ENCODE measurements at places on chromosomes 7 and 10.
A peak's percentile ranks its signal among the peaks of the same experiment; 100 is the strongest.

- DNase-seq: peak; percentile 13
These were observed 33.2 kb downstream of the GNAT3 start for GRCh38 chr7:80478683-80479082.

DNA sequence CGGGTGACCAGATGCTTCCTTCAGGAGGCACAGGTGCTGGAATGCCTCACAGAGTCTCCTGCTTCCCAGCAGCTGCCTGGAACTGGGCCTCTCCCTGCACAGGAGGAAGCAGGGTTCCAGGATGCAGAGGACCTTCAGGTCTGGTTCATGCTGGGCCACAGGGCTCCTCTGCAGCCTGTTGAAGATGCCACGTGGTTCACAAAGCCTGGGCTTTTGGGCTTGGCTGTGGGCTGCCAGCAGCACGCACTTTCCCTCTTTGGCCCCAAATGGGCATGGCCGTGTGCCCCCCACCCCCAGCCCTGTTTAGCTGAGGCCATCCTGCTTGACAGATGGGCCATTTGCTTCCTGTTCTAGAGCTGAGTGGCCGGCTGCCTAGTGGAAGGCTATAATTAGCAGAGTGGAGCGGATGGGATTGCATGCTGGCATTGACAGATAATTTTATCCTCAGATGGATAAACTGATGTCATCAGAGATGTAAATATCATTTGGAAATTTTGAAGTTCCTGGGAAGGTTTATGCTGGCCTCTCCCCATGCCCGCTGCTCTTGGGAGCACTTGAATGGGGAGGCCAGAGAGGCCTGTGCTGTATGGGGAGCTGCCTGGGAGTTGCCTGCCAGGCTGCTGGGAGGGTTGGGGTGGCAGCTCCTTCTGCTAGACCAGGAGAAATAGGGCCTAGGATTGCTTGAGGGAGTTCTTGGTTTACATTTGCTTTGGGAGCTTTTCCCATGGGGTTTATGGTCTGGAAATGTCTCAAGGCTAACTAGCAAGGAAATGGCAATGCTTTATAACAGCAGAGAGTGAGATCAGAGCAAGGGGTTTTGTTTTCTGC is 28.2 kb downstream of the TSPAN15 start:
- DNase-seq: peak; percentile 53

- no peak for DNase-seq
These were observed 2.9 kb upstream of the IGFBP1 start for GRCh38 chr7:45885264-45885882.

- peak; percentile 86 for DNase-seq
These were observed 30.7 kb upstream of the SLC26A3 start for GRCh38 chr7:107833684-107834106.

DNA sequence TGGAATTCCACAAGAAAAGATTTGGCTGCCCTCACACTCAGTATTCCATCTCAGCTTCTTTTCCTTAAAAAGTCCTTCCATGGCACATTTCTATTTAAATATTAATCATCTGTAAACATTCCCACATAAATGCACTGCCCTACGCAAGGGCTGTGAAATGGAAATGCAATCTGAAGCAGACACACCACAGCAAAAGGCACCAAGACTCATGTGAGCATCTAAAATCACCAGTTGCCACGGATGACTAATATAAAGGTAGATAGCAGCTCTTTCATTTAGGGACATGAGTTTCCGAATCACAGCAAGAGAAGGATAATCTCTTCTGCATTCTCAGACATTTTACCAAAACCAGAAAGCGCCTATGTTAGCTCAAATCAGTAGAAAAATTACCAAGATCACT is 31.6 kb downstream of the COA1 start:
- no peak for DNase-seq

DNA sequence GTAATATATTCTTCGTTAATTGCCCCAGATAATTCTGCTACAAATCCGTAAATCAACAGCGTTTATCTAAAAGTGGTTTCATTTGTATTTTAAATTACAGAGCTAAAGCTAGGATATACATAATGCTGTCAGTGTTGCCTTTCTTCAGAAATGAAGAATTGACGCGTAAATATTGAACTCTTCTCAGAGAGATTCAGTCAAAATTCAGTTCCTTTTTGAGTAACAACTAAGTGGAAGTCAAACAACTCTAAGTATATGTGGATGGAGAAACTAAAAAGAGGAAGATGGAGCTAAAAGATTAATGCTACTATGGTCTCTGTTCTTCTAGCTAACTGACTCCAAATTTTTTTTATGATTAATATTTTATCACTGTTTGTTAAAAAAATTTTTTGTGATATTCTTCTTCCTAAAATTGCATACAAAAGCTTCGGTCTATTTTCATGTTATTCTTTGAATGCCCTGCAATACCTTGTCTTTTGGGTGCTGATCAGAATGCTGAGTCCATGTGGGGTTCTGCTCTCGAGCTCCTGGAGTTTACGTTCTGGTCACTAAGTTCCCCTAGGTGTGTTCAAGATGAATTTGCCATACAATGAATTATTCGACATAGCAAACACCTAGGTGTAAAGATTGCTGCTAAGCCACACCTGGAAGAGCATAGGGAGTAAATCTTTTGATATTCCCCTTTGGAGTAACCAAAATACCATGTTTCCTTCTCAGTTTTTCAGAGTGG is 20.7 kb downstream of the MDFIC start:
- DNase-seq: peak; percentile 36

- DNase-seq: peak; percentile 31
These were observed 871.7 kb downstream of the LRMDA start for GRCh38 chr10:76302961-76303630.

- no peak for DNase-seq
These were observed 257.7 kb downstream of the ACTR3B start for GRCh38 chr7:153017223-153017622.

- DNase-seq: no peak
These were observed 123.9 kb downstream of the C10orf105 start for GRCh38 chr10:71595649-71596048.

- no peak for DNase-seq
These were observed 153.6 kb upstream of the ZMIZ1 start for GRCh38 chr10:78915190-78915518.

DNA sequence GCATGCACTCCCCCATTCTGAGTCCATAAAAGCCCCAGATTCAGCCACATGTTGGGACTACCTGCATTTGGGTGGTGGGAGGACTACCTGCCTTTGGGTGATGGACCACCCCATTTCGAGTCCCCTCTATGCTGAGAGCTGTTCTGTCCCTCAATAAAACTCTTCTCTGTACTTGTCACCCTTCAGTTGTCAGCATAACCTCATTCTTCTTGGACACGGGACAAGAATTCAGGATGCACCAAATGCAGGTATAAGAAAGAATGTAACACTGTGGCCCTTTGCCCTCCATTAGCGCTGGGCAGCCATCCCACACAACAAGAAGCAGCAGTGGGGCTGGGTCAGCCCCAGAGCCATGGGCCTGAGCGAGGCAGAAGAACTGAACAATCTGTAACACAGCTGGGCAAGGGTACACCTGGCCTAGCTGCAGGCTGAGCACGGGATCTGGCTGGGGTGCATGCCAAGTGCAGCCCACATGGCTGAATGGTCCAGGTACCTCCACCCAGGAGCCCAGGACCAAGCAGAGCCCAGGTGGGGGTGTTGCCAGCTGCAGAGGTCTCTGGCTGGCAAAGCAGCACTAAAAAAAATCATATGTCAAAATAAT is 1344.3 kb upstream of the LRRTM3 start:
- DNase-seq: no peak

- DNase-seq: no peak
These were observed 449.2 kb downstream of the IPMK start for GRCh38 chr10:57818522-57818921.

DNA sequence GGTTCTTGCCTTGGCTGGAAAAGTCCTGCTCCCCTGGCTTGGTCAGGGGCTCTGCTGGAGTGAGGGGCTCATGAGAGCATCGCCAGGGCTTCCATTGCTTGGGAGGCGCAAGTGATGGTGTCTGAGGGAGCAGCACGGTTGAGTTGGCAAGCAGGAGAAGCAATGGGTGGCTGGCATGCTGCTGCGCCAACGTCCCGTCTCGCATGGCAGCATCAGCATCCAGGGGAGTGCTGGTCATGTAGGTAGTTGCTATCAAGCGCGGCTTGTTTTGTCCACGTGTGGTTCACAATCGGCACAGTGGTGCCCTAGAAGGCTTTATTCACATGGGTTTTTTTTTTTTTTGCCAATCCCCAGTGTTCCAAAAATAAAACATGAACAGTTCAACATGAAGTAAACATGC is 3.8 kb downstream of the PYROXD2 start:
- DNase-seq: no peak

Measured in hematopoietic multipotent progenitor cell treated with erythropoietin and hydrocortisone succinate and interleukin-3 and kit ligand, for 4 days (in vitro differentiated cells).